Stimulated activated CD8-positive, alpha-beta memory T cell treated with anti-CD3 and anti-CD28 coated beads, Interleukin-4, amount 100 ng/mL, for 4 hours (primary cell): ENCODE measurements at places on chromosomes 3 and 15.

DNA sequence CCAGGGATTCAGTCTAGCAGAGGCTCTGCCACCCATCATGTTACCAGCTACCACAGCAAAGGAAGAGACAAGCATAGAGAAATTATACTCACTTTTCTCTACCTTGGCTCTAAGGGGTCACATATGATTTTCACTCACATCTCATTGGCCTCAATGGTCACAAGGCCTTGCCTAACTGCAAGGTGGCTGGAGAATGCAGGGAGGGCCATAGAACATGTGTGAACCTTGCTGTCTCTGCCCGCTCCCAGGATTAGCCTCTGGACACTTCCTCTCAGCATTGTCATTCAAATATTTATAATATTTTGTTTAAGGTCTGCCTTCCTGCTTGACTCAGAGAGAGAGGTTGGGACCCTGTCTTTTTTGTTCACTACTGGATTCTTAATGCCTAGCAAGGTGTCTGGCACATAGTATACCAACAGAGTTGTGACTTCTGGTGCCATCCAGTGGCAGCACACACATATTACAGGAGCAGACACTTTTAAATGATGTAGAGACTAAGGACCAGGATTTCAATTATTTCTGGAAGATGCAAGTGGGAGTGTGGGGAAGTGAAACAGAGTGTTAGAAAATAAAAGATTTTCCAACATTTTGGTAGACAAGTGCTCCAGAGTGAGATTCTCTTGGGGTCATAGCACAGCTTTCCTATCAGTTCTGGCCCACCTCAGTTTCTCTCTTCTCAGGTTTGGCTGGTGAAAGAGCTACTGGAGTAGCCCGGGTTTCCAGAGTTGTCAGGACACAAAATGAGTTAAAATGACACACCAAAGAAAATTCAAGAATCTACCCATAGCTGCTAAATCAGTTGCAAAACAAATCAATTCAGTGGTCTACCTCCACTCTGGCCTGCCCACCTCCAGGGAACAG, 119.0 kb upstream of the RASGRP1 start:
- DNase-seq, result peak; percentile 49

DNA sequence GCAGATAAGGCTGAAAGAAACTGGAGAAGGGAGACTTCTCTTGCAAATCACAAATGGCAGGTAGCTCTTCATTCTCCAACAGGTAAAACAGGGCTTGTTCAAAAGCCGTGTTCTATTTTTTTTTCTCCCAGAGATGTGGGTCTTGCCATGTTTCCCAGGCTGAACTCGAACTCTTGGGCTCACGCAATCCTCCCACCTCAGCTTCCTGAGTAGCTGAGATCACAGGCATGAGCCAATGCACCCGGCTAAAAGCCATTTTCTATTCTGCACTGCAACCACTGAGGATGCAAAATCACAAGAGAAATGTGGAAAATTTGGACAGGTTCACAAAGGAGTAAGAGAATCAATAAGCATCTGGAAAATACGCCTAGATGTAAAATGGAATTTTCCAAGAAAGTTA, 19.5 kb downstream of the EIF4E3 start:
- no peak for DNase-seq

- DNase-seq, result no peak
These were observed 193.5 kb downstream of the FOXP1 start for GRCh38 chr3:71389911-71390573.

DNA sequence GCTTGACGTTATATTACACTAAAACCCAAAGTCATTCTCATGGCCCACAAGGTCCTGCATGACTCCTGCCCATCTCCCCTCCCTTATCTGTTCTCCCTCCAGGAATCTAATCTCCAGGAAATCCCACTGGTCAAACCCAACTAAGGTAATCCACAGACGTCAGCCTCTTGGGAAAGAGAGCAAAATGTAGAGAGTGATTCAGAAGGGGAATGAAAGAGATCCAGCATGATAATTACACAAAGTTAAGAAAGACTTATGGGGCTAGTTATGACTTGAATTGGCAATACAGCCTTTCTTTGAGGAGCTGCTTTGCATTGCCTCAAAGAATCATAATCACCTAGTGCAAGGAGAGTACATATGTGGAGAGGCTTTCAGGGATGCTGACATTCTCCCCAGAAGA, 137.8 kb upstream of the MYRIP start:
- DNase-seq, result no peak

GRCh38 chr3:107117156-107117555, 260.1 kb upstream of the CCDC54 start:
- DNase-seq, result no peak

DNA sequence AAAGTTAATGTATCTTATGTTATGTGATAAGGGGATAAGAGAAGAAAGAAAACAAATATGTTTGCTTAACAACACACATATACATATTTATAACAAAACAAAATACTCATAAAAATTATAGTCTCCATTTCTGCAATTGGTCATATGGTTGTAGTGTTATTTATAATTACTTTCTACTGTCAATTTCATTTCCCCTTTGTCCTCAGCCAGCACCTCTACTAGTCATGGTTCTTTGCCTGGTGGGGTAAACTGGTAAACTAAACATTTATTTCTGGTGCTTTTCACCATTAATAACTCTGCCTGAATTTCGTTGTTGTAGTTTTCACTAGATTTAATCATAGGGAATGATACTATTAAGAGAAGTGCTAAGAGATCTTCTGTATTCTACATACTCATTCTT, 88.0 kb upstream of the ALCAM start:
- no peak for DNase-seq

DNA sequence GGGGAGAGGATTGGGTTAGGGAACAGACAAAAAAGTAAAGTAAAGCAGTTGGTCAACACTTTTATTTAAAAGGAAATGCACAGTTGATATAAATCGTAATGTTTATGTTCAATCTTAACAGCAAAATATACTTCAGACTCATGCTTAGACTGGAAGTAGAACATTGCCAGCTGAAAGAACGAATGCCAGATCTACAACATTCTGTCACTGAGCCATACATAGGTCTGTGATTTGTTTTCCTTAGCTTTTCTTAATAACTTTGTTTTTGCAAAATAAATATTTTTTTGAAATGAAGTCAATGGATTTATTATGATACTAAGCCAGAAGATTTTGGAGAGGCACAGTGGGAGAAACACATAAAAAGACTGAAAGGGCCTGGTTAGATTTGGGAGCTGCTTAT, 62.0 kb downstream of the LEKR1 start:
- no peak for DNase-seq

GRCh38 chr3:33513262-33513863, 73.2 kb upstream of the UBP1 start:
- DNase-seq, result no peak

DNA sequence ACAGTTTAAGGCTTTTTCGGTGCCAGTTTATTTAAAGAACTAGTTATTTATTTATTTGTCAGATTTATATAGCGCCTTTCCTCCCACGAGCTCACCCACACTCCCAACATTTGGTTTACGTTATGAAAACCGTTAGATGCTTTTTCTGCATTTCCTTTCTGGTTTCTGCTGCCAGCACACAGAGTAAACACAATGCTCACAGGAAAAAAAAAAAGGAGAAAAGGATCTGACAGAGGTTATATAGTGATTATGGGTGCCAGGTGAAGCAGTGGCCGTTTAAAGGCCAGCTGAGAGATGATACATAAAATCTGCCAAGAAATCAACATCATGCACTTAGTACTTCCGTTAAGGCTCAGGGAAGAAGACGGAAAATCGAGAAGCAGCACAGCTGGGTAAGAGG, 37.9 kb downstream of the ETV5 start:
- no peak for DNase-seq

GRCh38 chr3:184110316-184110725, 13.5 kb downstream of the HTR3E start:
- DNase-seq, result no peak

- no peak for DNase-seq
These were observed 13.9 kb upstream of the FRMD5 start for GRCh38 chr15:44208956-44209355.

- DNase-seq, result no peak
These were observed 39.6 kb upstream of the FAM98B start for GRCh38 chr15:38414357-38414756.

DNA sequence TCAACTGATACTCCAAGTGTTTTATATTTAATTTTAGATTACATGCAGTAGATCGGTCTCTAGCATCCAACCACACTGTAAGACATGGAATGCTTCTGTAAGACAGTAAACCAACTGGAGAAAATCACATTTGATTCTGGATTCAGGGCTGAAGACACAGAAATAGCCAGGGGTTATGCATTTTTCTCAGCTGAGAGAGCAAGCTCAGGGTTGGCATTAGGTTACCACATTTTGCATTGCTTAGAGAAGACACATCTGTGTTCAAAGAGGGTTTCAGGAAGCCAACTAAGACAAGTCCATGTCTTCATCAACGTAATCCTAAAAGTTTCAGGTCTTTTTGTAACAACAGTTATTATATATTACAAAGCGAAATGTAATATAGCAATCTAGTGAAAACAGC, 27.7 kb upstream of the UNC13C start:
- DNase-seq, result no peak

DNA sequence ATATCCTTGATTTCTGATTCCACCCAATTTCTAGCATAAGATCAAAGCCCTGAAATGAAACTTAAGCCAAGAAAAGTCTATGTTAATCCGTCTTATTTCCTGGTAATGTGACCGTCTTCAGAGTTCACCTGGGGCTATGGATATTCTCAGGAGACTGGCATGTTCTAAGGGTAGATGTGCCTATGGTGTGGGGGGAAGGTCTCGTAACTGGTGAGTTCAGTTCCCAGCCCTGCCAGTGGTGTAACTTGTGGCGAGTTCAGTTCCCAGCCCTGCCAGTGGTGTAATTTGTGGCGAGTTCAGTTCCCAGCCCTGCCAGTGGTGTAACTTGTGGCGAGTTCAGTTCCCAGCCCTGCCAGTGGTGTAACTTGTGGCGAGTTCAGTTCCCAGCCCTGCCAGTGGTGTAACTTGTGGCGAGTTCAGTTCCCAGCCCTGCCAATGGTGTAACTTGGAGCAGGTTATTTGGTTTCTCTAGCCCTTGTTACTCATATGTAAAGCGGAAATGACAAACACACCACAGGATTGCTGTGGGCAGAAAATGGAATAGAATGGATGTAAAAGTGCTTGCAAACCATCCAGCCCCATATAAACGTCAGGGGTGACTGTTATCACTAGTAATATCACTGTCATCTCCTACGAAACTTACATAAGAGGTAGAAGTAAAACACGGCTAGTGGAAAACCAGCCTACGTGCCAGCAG, 30.4 kb downstream of the SLC51A start:
- DNase-seq, result no peak

DNA sequence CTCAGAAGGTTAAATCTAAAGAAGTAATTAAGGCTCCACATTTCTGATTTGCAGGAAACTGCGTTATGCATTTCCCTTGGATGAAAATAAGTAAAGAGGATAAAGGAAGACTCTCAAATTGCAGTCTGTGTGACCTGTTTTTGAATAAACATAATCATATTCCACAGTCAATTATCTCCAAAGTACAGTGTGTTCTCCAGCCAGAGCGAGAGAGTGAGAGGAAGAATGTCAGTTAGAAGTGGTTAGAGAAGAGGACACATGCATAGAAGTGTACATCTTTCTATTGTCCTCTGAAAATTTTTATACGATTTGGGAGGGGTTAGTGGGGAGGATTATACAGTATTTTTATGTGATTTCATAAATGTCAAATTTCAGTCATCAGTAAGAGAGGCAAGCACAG, 487.1 kb downstream of the LPP start:
- DNase-seq, result no peak

DNA sequence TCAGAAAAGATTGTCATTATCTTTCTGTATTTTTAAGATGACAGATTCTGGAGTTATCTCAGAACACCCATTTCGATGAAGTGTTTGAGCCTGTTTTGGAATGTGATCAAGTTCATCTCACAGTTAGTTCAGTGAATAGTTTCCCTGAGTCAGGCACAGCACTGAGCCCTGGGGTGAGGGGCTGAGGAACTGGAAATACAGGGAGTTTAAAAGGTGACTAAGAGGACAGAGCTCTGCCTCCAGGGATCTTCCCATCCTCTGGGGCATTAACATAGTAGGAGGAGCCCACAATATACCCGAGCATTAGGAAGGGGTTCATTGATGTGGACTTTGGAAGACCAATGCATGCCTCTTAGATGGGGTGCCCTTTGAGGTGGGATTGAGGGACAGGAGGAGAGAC, 355.1 kb downstream of the CLSTN2 start:
- no peak for DNase-seq

DNA sequence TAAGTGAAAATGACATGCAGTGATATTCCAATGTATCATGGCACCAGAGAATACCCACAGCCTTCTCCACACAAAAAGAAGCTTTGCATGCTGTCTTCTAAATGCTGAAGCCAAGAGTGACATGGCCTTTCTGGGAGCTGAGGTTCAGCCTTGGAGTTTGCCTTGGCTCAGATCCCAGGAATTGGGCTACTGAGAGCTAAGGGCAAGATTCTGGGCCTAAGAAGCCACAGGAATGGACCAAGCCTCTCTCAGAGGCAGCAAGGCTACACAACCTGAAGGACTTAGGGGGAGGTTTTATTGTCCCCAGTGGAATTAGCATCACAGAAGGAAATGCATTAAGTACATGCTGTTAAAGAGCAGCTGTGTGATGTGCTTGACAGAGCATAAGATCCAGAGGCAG, 1078.5 kb downstream of the TUSC7 start:
- no peak for DNase-seq

GRCh38 chr3:107574650-107575049, 51.9 kb downstream of the BBX start:
- no peak for DNase-seq

GRCh38 chr3:4744405-4745234, 234.6 kb upstream of the BHLHE40 start:
- no peak for DNase-seq

- no peak for DNase-seq
These were observed 6.6 kb downstream of the FSD2 start for GRCh38 chr15:82799183-82799841.

GRCh38 chr3:74673326-74673725, 58.9 kb upstream of the CNTN3 start:
- no peak for DNase-seq

- no peak for DNase-seq
These were observed 120.3 kb downstream of the ASB7 start for GRCh38 chr15:100722551-100723314.

GRCh38 chr15:31606194-31606669, 279.6 kb downstream of the KLF13 start:
- no peak for DNase-seq

DNA sequence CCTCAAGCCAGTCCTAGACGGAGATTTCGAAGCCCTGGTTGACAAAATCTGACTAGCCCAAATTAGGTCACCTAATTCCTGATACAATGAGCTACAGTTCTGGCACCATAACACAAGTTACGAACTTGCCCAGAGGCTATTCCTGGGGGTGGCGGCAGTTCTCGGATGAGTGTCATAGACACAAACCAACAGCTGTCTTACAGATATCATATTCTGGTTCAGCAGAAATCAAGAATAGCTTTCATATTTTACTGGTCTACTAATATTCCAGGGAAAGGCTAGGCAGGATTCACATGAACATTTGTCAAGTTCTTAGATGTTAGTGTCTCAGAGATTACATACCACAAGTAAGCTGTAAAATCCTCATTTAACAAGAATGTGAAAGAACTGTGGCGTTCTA, 8.8 kb downstream of the ANAPC13 start:
- no peak for DNase-seq
